ENCODE measurements at places on chromosomes 1 and 21.

DNA sequence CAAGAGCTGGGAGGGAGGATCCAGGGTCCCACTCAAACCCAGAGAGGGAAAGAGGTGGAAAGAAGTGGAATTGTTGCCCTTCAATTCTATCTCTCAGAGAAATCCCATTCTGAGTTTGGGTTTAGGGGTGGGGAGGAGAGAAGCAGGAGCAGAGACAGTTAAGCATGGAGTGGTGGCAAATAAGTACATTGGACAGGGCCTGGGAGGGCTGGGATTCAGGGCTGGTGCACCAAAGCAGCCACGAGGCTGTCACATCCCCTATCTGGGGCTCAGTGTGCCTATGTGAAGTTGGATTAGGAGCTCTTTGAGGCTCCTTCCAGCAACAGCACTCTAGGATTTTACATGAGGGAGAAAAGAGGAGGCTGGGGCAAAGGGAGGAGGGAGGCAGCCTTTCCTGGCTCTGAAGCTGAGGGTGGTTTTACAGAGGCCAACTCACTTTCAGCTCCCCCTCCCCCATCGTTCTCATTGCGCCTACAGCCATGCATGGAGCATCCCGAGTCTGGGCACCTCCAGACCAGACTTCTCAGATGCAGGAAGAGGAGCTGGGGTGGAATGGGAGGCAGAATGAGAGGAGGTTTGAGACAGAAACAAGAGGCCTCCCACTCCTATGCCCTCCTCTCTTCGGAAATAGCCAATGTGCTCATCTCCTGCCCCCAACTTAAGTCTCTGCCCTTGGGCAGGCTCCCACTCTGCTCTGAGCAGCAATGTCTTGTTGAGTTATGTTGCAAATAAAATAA lies 3.0 kb upstream of the SYT6 start:
- DNase-seq, result no peak

DNA sequence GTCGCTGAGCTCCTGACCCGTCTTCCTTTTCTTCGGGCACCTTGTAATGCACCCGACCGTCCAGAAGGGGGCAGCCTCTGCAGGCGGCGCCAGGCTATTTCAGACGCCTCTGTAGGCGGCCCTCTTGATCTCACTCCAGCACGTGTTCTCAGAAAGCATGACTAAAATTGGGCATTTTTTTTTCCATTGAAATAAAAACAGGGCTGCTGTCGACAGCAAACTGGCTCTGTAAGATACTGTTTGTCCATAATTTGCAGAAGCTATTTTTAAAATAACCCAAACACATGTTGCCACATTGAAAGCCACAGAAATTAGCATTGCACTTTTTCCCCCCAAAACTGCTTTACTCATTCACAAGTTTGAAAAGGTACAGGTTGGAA lies 78.0 kb downstream of the STUM start:
- DNase-seq, result no peak

GRCh38 chr1:60160141-60160540 lies 86.6 kb upstream of the C1orf87 start:
- DNase-seq, result no peak

- DNase-seq, result no peak
These were observed 27.1 kb upstream of the RUNX3 start for GRCh38 chr1:24957016-24957807.

DNA sequence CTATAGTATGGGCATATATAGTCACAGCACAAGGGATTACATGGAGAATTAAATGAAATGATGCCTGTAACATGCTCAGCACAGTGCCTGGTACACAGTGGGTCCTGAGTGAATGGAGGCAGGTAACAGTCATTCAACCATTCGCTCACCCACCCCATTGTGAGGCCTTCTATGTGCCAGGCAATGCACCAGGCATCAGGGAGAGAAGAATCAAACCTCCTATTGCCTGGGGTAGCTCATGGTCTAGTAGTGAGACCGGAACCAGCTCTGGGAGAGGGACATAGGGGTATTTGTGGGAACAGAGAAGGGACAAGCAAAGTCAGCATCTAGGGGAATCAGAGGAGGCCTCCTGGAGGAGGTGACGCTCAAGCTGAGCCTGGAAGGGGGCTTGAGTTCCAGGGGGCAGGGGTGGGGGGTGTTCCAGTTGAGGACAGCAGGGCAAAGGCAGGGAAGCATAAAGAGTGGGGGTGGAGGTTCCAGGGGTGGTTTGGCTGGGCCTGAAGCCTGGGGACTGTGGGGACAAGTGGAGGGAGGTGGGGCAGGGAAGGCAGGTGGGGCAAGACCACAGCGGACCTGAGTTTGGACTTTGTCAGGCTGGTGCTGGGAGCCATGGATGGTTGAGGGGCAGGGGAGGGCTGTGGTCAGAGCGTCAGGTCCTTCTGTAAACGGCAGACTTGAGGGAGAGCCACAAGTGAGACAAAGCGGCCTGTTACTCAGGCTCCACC lies 591.6 kb downstream of the PTPRU start:
- DNase-seq, result no peak

- DNase-seq, result no peak
These were observed 16.4 kb downstream of the RAB4A start for GRCh38 chr1:229287267-229287666.

GRCh38 chr1:116493484-116494352 lies 77.1 kb downstream of the CD58 start:
- no peak for DNase-seq

DNA sequence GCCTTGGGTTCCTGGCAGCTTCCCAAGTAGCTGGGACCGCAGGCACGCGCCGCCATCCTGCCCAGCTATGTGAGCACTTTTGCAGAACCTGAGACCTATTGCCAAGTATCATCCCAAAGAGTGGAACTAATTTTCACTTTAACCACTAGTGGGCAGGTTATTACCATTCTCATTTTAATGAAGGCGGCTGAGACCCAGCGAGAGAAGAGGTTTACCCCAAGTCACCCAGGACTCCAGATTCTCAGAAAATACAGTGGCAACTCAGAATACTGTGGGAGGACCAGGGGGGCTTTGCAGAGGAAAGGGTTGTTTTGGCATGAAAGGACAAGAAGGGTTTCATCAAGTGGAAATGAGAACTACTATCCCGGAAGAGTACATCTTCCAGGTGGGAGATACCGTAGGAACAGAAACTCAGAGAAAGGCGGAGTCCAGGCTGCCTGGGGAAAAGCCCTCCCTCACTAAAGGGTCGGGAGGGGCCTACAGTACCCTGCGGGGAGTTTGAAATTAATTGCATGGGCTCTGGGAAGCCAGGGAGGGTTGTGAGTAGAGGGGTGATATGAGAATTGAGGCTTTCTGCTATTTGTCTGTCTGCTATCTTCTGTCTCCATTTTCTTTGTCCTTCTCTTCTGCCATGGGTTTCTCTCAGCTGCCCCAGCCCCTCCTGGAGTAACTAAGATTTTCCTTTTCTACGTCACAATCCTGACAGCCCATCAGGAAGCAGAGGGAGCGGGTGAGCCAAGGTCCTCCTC lies 7.2 kb upstream of the SEMA4A start:
- peak; percentile 87 for DNase-seq

- peak; percentile 20 for DNase-seq
These were observed 23.7 kb downstream of the EIF2B3 start for GRCh38 chr1:44962729-44963128.

DNA sequence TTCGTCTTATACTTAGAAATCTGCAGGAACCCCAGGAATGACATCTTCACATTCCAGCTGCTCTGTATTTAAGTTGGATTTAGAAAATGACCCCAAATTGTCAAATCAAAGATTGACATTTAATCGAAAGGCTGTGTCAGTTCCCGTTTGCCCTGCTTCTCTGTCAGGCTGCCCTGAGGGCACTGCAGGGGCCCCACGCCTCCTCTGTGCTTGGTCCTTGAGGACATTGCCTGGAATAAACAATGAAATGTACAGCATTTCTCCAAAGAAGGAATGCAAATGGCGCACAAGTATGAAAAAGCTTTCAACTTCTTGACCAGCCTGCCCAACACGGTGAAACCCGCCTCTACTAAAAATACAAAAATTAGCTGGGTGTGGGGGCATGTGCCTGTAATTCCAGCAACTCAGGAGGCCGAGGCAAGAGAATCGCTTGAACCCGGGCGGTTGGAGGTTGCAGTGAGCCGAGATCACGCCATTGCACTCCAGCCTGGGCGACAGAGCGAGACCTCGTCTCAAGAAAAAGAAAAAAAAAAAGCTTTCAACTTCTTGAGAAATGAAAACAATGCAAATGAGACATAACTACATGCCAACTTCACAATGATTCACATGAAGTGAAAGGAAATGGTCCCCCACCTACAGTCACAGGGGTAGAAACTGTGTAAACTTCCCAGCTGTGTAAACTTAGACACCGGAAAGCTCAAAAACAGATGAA lies 3.0 kb downstream of the TMPRSS3 start:
- no peak for DNase-seq

- DNase-seq, result no peak
These were observed 25.7 kb upstream of the KCNC4 start for GRCh38 chr1:110184446-110184845.

GRCh38 chr1:168714012-168714411 lies 15.0 kb downstream of the DPT start:
- peak; percentile 18 for DNase-seq

GRCh38 chr1:192660613-192661012 lies 24.7 kb downstream of the RGS13 start:
- no peak for DNase-seq

DNA sequence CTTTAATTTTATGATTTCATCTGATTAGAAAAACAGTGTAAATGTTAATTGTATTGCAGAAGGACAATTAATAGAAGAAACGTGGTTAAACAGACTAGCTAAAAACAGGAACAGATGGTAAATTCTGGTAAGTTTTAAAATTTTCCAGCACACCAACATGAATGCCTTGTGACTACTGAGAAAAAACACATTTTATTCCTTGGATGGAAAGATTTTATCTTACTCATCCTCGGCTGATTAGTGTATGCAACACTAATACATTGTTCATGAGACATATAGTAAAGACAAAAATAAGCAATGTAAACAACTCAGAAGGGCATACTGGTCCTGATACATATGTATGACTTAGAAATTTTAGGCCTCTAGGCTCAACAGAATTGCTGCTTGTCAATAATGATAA lies 4.9 kb upstream of the AK5 start:
- DNase-seq, result no peak

- DNase-seq, result no peak
These were observed 192.3 kb downstream of the KCNT2 start for GRCh38 chr1:196415978-196416377.

DNA sequence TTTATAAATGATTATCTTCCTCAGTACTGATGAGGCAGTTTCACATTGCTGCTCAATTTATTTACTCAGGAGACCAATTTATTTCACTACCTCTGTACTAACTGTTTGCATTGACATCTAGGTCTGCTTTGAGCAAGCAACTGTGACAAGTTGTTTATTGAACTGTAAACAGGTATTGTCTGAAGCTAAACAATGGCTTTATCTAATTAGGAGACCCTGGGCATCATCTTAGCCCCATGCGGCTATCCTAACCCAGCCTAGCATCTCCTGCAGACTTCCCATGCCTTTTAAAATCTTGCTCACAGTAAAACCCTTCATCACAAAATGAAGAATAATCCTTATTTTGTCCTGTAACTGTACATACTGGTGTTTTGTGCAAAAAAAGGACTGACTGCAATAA lies 348.2 kb downstream of the RWDD3 start:
- DNase-seq, result peak; percentile 61

DNA sequence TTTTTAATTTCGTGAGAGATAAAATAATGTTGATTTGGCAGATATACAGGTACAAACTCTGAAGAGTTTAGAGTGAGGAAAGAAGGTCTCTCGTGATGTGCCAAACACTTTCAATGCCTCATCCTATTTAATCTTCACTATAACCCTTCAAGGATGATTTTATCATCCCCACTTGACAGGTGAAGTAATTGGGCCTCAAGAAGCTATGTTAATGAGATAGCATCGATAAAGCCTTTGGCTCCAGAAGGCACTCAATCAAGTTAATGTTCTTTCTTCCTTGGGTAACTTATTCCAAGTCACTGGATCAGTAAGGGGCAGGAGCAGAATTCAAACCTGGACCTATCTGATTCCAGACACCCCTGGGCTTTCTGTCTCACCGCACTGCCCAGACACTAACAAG lies 7.2 kb downstream of the LMOD1 start:
- DNase-seq, result no peak

- DNase-seq, result no peak
These were observed 179.4 kb downstream of the TGFB2 start for GRCh38 chr1:218524526-218524925.

DNA sequence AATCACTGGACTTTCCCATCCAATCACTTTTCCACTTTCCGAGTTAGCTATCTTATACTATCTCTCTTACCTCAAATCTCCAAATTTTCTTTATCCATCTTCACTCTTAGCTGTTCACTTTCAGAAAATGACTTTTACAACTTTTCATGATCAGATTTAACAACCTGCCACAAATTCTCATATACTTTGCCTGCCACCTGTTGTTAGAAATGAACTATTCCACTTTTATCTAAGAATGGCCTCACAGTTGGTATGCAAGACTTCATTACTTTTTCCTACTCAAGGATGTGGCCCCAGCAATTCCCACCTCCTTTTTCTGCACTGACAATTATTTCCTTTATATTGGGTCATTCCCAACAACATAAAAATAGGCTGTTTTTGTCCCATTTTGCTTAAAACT lies 93.6 kb upstream of the DEPDC1 start:
- DNase-seq, result no peak

All from DMS153 (cell line).